ENCODE measurements at places on chromosomes 6 and 20.

GRCh38 chr20:9499126-9499899 lies 15.1 kb upstream of the LAMP5 start:
- no peak for DNase-seq

DNA sequence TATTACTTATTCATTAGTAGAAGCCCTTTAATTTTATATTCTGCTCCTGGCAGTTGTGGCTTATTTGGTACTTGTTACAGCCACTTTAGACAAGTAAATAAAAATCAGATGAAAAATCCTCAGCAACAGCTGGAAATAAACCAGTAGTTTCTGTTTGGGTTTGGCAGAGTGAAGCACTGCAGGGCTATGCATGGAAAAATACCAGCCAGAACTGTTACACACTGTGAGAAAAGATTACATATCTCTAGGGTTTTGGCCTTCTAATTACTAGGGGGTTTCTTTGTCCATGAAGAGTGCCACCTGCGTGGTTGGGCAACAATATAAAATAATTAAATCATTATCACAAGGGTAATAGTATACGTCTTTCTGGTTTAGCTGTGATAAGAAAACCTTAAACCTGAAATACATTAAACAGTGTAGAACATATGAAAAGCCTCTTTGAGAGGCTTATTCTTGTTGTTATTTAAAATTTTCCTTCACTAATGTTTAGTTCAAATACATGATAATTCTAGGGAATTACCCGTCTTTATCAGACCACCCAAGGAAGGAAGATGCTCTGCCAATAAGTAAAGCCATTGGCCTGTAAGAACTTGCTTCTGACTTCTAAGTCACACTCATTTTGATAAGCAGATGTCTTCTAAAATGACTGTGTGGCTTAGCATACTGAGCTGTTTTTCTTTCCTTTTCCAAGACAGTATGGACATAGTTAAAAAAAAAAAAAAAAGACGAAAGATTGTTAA lies 320.0 kb upstream of the FLRT3 start:
- DNase-seq = peak; percentile 30

DNA sequence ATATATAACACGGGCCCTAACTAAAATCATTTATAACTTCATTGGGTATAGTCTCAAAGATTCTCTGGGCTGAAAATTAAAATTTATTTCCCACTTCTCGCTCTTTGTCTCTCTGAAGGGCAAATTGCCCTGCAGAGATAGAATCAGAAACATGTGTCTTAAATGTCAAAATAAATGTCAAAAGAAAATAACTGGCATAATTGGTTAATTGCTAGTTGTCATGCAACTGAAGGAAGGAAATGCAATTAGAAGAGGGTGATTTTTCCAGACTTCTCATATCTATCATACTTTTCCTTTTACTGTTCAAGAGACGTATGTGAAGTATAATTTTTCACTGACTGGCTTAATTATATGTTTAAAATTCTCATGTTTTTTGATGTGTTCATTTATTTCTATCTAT lies 80.3 kb upstream of the HMGCLL1 start:
- no peak for DNase-seq

GRCh38 chr6:142482249-142482648 lies 180.4 kb downstream of the ADGRG6 start:
- DNase-seq = no peak

GRCh38 chr6:132300323-132300949 lies 100.8 kb downstream of the MOXD1 start:
- peak; percentile 6 for DNase-seq

- peak; percentile 22 for DNase-seq
Measured at GRCh38 chr20:63027922-63028389, 21.2 kb upstream of the BHLHE23 start.

DNA sequence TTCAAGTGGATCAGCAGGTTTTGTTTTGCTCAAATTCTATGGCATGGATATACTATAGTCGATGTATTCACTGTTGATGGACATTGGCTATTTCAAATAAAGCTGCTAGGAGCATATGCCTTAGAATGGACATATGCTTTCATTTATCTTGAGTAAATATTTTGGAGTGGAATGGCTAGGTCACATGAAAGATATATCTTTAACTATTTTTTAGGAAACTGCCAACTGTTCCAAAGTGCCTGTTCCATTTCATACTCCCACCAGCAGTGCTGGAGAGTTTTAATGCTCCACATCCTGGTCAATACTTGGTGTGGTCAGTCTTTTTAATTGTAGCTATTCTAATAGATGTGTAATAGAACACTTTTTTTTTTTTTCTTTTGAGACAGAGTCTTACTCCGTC lies 81.1 kb upstream of the PIM1 start:
- DNase-seq = no peak

- DNase-seq = no peak
Measured at GRCh38 chr20:61847420-61847748, 218.3 kb downstream of the TAF4 start.

- DNase-seq = peak; percentile 23
Measured at GRCh38 chr6:130697995-130698535, 129.1 kb upstream of the SMLR1 start.

DNA sequence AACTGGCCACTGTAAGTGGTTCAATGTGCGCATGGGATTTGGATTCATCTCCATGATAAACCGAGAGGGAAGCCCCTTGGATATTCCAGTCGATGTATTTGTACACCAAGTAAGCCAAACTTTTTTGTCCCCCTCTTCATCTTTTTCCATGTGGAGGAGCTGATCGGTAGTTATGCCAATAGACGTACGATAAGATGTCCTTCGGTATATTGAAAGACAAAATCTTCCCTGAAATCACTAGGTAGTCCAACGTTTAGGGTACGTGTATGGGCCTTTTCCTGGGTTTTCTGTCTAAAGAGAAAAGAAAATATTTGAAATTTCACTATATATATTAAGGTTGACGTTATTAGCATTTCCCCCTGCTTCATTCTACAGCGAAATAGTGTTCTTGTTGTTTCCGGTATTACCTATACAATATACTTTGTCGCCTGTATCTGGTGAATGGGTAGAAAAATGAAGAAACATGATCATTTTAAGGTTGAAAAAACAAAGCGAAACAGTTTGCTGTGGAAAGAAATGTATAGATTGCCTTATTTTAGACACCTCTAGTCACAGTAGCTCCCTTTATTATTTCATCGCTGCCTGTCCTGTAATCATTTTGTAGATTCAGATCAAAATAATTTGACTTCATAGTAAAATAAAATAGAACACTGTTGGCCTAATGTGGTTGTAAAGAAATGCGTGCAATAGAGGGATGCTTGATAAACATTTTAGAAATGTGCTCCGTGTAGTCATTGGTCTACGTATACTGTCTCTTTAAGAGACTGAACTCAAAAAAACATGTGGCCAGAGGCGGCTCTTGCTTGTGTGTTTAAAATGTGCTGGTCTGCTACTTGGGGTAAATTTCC lies 1.5 kb downstream of the LIN28B start:
- no peak for DNase-seq

- no peak for DNase-seq
Measured at GRCh38 chr20:22548040-22548439, 36.3 kb downstream of the FOXA2 start.

- no peak for DNase-seq
Measured at GRCh38 chr20:59765599-59766177, 161.3 kb downstream of the PHACTR3 start.

- no peak for DNase-seq
Measured at GRCh38 chr20:43748274-43748673, 21.5 kb upstream of the GTSF1L start.

DNA sequence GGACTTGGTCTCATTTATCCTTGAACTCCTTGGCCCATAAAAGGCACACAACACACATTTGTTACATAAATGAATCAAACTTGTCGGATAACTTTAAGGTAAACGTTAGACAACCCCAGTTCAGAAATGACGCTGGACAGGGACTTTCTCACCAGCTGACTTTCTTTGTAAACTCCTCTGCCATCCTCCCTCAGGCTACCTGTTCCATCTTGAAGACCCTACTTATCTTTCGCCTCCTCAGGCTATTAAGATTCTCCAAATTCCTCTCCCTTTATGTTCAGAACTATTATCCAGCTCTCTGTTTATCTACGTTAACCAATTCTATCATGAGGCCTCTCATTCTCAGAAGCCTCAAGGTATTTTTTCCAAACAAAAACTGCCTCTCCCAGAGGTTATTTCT lies 47.7 kb upstream of the KIF16B start:
- DNase-seq = no peak

DNA sequence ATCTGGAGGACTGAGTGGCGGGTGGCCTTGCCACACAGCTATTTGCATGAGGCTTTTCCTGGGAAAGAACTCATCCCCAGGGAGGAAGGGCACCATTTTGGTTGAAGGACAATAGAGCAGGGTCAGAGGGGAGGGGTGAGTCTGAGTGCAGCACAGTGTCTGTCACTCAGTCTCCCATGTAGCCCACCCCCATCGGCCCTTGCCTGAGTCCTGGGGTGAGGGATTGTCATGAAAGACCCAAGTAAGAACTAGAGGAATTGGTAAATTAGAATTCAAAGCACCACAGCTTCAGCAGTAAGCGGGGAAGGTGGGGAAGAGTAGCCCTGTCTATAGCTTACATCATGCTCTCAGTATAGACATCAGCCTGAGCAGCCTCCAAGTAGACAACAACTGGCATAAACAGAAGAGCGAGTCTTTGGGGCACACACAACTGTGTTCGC lies 90.4 kb upstream of the TMEM30A start:
- DNase-seq = no peak

DNA sequence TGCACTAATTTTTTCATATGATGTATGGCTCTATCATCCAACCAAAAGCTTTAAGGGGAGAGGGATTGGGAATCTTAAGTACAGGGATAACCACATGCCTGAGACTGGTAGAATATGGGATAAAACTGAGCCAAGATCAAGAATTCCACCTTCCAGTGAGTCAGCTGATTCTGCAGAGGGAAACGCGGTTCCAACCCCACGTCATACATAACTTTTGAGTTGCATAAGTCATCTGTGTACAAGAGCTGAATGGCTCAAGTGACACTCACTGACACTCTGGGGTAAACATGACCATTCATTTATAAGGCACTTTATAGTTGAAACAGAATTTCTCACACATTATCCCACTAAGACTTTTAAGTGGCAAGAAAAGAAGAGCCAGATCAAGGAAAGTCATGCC lies 16.4 kb downstream of the TRIM27 start:
- no peak for DNase-seq

- DNase-seq = no peak
Measured at GRCh38 chr20:17969884-17970409, 1.1 kb downstream of the MGME1 start.

- DNase-seq = no peak
Measured at GRCh38 chr6:107603006-107603370, 113.1 kb downstream of the SOBP start.

GRCh38 chr6:49906526-49906925 lies 40.2 kb upstream of the CRISP1 start:
- DNase-seq = no peak

DNA sequence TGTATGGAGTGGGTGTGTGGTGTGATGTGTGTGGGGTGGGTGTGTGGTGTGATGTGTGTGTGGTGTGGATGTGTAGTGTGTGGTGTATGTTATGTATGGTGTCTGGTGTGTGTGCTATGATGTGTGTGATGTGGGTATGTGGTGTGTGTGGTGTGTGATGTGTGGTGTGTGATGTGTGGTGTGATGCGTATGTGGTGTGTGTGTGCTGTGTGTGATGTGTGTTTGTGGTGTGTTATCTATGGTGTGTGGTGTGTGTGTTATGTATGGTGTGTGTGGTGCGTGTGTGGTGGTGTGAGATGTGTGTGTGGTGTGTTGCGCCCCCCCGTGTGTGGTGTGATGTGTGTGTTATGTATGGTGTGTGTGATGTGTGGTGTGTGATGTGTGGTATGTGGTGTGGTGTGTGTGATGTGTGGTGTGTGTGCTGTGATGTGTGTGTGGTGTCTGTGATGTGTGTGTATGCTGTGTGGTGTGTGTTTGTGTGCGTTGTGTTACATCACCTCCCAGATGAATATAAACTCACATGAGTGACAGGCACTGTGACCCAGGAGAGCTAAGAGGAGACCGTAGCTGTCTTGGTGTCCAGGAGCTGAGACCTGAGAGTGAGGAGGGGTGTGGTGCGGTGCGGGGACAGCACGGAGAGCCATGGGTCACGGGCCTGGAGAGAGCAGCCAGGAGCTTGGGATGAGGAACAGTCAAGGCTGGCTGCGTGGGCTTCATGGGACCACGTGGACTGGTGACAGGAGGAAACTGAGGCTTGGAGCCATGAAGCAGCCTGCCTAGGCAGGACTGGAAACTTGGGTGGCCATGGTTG lies 8.8 kb downstream of the DLGAP4 start:
- no peak for DNase-seq

DNA sequence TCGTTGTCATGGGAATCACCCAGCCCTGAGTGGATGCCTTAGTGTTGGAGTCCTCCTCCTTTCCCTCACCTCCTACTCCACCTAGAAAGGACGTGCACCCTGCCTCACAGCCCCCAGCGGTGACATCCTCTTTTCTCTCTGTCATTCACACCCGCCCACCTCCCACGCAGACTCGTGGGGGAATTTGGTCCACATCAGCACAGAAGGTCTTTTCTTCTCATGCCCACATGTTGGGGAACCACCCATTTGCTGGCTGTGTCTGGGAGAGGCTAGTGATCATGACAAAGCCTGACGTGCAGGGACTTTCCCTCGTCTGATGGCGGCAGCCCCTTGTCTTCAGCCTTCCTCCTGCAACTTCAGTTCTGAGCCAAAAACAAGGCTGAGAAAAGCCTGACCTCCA lies 96.0 kb upstream of the CNKSR3 start:
- no peak for DNase-seq

- no peak for DNase-seq
Measured at GRCh38 chr6:93678841-93679454, 259.6 kb upstream of the EPHA7 start.

DNA sequence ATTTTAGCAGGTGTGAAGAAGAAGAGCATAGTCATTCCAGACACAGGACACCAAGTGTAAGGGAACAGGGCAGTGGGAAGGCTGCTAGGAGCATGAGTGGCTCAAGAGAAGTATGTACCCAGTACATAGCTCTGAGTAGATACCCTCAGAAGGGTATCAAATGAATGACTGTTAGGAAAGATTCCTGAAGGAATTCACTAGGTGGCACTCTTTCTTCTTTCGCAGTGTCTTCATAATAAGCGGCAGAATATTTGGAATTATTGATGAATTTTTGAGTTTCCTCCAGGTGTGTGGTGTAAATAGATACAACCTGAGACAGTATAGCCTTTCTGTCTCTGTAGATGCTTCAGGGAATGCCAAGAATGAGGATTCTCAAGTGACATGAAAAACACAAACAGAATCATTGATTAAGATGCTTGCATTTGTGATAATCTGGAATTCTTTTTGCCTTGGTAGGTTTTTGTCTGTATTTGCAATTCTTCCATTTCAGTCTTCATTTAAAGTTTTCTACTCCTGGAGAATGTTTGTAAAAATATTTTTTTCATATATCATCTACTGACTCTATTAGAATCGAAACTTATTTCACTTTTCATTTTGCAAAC lies 264.3 kb upstream of the RIMS1 start:
- DNase-seq = peak; percentile 2

DNA sequence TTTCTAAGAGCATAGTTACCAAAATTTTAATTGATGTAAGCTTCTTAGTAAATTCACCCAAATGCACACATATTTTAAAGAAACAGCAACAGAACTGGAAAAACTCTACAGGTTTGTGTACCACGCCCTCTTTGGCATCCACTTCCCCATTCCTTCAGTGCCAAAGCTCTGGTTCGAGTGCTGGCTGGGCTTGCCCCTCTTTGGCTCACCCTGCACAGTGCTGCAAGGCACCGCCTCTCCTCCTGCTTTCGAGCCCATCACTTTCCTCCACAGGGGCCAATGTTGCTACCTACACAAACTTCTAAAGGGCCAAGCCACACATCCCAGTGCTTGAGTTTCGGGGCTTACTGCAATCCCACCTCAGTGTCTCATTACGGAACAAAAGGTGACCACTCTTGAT lies 9.6 kb downstream of the LRP11 start:
- no peak for DNase-seq
